ENCODE measurements at places on chromosomes 13 and 19. TPM values are rescaled to one million over a fixed set of nuclear protein-coding genes. Genes with fewer than 3 reads are reported as not detected.

Gene ACP5
- 2.3 TPM for total RNA-seq

Gene PRR20A
- total RNA-seq, result not detected

Gene KLK4
- not detected for total RNA-seq

Gene C1QTNF9
- not detected for total RNA-seq

Gene ZSCAN22
- total RNA-seq, result 4.7 TPM

Data from H9 (cell line).